Large intestine (tissue), 12 donors: ENCODE measurements at places on chromosomes 3 and 15.
A peak's percentile ranks its signal among the peaks of the same experiment; 100 is the strongest.

- no peak overlapping the region for H3K4me3 ChIP-seq
- no peaks in the 10 kb centered on the region for H3K27me3 ChIP-seq
- no peaks in the 10 kb centered on the region for H3K36me3 ChIP-seq
These were observed 422.7 kb upstream of the CFAP20DC start for GRCh38 chr3:59472541-59472940.

- no peaks in the 10 kb centered on the region for H3K27me3 ChIP-seq
- H3K4me3 ChIP-seq: no peak overlapping the region
- H3K27ac ChIP-seq: peak overlapping the region; percentile 31
- H3K4me1 ChIP-seq: peaks cover 24% of the 10 kb centered on the region
- peaks cover 38% of the 10 kb centered on the region for H3K36me3 ChIP-seq
These were observed 8.6 kb downstream of the TLR9 start for GRCh38 chr3:52216585-52217408.

GRCh38 chr3:103698646-103699045 is 1263.8 kb downstream of the ZPLD1 start:
- H3K4me3 ChIP-seq: no peak overlapping the region
- no peak overlapping the region for H3K27ac ChIP-seq
- H3K27me3 ChIP-seq: no peaks in the 10 kb centered on the region
- DNase-seq: no peak

DNA sequence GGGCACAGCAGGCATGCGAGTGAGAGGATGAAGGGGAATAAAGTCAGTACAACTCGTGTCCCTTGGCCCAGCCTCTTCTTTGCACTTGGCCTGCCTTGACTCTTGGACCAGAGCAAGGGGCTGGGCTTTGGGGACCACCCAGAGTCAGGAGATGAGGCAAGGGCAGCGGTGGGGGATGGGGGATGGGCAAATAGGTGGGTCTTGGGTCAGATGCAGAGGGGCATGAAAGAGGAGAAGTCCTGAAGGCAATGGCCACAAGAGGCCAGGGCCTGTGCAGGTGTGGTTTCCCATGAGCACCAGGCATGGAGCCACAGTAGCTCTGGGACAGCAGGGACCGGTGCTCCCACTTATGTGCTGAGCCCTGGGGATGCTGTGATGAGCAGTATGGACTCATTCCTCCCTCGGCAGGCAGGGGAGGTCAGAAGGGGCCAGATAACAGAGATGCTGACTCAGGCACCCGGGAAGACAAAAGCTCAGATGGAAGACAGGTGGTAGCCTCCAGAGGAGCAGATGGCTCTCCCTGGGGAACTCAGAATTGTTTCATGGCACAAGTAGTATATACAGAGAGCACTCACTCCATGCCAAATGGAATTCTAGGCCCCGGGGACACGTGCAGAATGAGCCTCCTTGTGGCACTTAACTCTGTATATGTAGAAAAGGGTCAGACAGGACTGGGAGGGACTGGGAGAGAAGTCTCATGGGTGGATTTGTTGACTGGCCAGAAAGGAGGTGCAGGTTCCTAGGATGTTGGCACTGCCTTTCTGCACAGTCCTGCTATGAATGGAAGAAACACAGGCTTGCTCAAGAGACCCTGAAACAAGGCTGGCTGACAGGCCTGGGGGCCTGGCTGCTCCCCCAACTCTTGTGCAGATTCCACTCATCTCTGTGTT is 14.3 kb downstream of the ZBTB47 start:
- H3K27me3 ChIP-seq: peaks cover 6% of the 10 kb centered on the region
- no peak overlapping the region for H3K4me3 ChIP-seq
- no peaks in the 10 kb centered on the region for H3K4me1 ChIP-seq
- no peaks in the 10 kb centered on the region for H3K36me3 ChIP-seq
- no peak for DNase-seq
